ENCODE measurements at places on chromosomes 2 and 18.

DNA sequence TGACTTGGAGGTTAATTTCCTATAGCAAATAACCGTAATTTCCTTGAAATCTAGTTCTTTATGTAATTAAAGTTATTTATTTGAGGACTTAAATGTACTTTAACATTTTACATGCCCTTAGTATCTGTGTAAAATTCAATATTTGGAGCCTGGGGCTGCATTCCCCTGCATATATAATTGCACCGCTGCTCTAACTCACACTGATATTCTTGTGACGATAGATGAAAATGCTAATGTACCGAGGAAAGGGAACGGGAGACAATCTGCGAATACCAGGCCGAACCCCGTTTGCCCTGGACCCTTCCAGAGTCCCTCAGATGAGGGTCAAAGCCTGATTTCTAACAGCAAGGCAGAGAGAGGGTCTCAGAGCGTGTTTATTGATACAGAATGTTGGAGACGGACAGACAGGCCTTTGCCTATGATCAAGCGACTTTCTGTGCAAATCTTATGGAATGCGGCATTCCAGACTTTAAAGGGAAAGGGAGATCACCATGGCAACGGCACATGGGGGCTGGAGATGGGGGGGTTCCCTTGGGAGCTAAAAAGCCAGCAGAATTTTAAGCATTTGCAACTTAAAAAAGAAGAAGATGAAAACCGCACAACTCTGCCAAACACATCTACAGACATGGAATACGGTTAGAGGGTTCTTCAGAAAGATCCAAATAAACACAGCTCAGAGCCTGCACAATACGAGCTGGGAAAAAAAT, 57.6 kb upstream of the TWIST2 start:
- H3K4me3 ChIP-seq: no peak overlapping the region
- no peaks in the 10 kb centered on the region for H3K36me3 ChIP-seq
- no peaks in the 10 kb centered on the region for H3K4me1 ChIP-seq
- H3K27me3 ChIP-seq: peaks cover 11% of the 10 kb centered on the region

DNA sequence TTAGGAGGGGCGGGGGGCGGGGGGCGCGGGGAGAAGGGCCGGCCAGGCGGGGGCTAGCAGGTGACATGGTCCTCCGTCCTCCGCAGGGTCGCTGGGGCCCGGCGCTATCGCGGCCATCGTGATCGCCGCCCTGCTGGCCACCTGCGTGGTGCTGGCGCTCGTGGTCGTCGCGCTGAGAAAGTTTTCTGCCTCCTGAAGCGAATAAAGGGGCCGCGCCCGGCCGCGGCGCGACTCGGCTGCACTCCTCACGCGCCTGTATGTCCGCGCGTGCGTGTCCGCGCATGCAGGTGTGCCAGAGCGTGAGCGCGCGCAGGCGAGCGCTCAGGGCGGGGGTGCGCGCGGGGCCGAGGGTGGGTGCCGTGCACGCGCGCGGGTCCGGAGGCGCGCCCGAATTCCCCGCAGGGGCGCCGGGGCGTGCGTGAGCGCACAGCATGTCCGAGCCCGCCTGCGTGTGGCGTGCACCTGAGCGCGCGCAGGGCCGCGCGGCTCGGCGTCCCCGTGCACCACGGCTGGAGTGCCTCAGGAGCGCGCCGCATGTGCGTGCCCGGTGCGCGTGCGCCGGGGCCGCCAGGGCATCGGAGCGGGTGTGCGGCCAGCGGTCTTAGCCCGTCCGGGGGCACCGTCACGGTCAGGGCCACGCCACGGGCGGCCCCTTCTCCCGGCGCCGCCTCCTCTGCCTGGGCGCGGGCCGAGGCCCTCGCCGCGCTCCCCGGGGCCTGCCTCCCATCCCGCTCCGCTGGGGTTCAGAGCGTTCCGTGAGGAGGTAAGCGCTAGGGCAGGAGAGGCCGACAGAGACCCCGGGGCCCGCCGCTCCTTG, 6.3 kb downstream of the SNORC start:
- peaks cover 17% of the 10 kb centered on the region for H3K27me3 ChIP-seq
- H3K36me3 ChIP-seq: peaks cover 3% of the 10 kb centered on the region
- peak overlapping the region; percentile 70 for H3K4me3 ChIP-seq
- no peak overlapping the region for H3K27ac ChIP-seq
- H3K4me1 ChIP-seq: peaks cover 14% of the 10 kb centered on the region

DNA sequence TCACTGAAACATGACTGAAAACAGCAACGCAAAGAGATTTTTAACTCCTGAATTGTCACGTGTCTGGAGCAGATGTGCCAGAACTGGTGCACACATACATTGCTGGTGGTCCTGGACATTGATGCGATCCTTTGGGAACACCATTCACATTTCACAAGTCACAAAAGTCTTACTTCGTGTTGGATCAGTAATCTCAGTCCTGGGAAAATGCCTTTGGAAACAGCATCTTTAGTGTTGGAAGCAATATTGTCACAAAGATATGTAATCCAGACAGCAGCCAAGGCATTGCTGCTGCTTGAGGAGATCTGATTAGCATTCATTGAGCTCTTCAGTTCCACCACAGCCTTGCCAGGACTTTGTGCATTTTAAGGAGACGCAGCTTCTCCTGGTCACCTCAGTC, 126.2 kb upstream of the SH3BP4 start:
- no peaks in the 10 kb centered on the region for H3K36me3 ChIP-seq
- no peak overlapping the region for H3K4me3 ChIP-seq
- DNase-seq: no peak
- no peak overlapping the region for H3K27ac ChIP-seq
- H3K27me3 ChIP-seq: no peaks in the 10 kb centered on the region

DNA sequence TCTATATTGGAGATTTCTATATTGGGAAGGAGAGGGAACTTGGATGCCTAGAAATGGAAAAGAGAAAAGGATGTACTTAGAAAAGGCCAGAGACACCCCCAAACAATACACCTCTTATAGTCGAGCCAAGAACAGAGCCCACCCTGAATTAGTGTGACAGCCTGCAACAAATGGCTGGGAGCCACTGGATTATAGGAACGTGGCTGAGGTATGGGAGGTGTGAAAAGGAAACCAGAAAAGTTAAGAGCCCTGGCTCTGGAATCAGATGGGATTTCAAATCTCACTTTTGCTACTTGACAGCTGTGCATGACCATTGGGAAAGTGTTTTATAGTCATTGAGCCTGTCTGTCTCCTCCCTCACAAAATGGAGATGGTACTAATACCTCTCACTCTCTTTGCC, 394.0 kb downstream of the ZNF521 start:
- H3K27me3 ChIP-seq: no peaks in the 10 kb centered on the region
- no peak overlapping the region for H3K4me3 ChIP-seq
- H3K4me1 ChIP-seq: peaks cover 15% of the 10 kb centered on the region
- no peak for DNase-seq

GRCh38 chr2:48364100-48364499, 165.9 kb upstream of the STON1 start:
- H3K4me3 ChIP-seq: no peak overlapping the region
- DNase-seq: no peak
- H3K27me3 ChIP-seq: no peaks in the 10 kb centered on the region

DNA sequence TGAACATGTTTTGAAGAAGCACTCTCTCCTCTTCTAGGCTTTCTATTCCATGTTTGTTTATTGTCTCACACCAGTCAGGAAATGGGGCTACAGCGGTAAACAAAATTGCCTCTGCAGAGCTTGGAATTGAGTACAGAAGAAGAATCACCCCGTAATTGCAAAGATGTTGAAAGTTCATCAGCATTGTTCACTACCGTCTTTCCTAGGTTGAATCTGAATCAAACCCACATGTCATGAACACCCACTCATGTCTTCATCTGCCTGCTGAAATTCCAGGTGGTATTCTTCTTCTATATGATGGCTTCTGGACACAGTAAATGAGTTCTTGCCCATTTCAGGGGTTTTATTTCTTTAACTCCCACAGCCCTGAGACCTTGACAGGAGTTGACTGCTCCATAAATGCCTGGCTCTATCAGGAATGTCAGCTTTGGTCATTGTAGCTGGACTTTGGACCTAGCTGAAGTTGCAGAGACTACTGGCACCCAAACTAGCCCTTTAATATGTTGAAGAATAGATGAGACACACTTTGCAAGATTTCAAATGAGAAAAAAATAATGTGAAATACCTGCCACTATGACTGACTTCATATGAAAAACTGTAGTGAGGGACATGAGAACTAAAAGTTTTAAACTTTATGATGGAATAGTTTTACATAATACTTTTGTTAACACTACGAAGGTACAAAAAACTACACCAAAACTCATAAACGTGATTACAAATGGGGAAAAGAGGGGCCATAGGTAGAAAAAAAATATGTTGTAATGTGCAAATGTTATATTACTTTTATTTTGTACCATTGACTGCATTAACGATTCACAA, 1235.3 kb upstream of the ZEB2 start:
- no peak overlapping the region for H3K27ac ChIP-seq
- DNase-seq: no peak
- H3K36me3 ChIP-seq: no peaks in the 10 kb centered on the region
- no peaks in the 10 kb centered on the region for H3K27me3 ChIP-seq

DNA sequence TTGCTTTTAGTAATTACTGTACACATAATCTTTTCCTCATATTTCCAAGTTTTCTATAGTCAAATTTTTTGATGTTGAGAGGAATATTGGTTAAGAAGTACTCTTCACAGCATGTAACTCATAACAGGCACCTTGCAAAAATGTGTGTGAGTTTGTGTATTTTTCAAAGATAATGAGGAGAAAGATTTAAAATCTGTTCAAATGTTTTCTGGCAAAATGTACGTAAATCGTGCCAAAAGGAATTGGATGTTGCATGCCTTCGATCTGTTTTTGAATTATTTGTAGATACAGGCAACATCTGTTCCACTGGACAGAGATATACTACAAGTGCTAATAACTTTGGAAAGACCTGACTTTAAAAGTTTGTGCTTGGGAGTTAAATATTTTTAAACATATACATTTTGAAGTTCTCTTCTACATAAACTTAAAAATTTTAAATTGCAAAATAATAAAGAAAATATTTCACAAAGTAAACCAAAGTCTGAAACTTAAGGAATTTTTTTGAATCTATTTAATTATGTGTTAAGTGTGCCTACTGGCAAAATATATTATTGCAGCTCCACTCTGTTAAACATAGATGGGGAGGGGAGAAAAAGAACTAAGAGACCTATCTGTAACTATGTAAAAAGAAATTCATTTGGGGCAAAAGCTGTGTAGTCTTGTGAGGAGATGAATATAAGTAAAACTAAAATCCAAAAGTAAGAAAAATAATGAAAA, 133.5 kb upstream of the UBE2E3 start:
- no peaks in the 10 kb centered on the region for H3K36me3 ChIP-seq
- no peak for DNase-seq
- no peaks in the 10 kb centered on the region for H3K27me3 ChIP-seq
- H3K4me1 ChIP-seq: no peaks in the 10 kb centered on the region
- no peak overlapping the region for H3K27ac ChIP-seq

DNA sequence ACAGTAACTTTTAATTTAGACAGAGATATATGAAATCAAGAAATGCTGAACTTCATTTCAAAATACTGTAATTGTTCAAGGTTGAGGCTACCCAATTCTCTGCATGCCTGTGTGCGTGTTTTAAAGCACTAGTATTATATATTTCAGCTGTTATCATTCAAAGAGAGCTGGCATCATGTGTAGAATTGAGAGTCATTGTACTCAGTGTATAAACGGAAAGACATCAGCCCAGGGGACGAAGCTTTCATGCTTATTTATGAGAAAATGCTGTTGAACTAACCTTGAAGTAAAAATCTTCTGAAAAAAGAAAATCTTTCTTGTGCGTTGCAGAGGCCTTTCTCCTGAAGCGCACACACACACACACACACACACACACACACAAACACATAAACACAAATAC, 48.4 kb downstream of the MYCN start:
- no peak overlapping the region for H3K4me3 ChIP-seq
- H3K4me1 ChIP-seq: no peaks in the 10 kb centered on the region
- peaks cover 5% of the 10 kb centered on the region for H3K27me3 ChIP-seq
- H3K36me3 ChIP-seq: no peaks in the 10 kb centered on the region

GRCh38 chr2:108630567-108631405, 88.5 kb upstream of the RANBP2 start:
- H3K36me3 ChIP-seq: peaks cover 9% of the 10 kb centered on the region
- DNase-seq: no peak
- peaks cover 73% of the 10 kb centered on the region for H3K4me1 ChIP-seq
- H3K27me3 ChIP-seq: no peaks in the 10 kb centered on the region

DNA sequence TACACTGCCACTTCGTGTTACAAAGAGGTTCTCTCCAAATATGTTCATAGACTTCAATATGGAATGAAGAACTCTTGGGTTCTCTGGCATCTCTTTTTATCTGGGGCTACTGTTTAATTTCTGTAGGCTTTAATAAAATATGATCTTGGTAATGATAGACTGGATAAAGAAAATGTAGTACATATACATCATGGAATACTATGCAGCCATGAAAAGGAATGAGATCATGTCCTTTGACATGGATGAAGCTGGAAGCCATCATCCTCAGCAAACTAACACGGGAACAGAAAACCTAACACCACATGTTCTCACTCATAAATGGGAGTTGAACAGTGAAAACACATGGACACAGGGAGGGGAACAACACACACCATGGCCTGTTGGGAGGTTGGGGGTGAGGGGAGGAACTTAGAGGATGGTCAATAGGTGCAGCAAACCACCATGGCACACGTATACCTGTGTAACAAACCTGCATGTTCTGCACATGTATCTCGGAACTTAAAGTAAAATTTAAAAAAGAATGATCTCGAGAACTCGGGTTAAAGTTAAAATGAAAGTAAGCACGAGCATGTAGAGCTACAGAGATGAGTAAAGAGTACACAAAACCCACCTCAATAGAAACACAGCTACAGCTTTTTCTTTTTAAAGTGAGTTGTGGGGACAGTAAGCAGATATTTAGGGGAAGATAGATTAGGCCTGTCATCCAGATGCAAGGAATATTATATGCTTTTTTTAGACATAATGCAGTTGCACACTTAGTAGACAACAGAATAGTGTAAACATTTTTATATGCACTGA, 102.3 kb downstream of the SGPP2 start:
- H3K4me3 ChIP-seq: no peak overlapping the region
- no peak overlapping the region for H3K27ac ChIP-seq
- H3K36me3 ChIP-seq: no peaks in the 10 kb centered on the region
- no peaks in the 10 kb centered on the region for H3K4me1 ChIP-seq

DNA sequence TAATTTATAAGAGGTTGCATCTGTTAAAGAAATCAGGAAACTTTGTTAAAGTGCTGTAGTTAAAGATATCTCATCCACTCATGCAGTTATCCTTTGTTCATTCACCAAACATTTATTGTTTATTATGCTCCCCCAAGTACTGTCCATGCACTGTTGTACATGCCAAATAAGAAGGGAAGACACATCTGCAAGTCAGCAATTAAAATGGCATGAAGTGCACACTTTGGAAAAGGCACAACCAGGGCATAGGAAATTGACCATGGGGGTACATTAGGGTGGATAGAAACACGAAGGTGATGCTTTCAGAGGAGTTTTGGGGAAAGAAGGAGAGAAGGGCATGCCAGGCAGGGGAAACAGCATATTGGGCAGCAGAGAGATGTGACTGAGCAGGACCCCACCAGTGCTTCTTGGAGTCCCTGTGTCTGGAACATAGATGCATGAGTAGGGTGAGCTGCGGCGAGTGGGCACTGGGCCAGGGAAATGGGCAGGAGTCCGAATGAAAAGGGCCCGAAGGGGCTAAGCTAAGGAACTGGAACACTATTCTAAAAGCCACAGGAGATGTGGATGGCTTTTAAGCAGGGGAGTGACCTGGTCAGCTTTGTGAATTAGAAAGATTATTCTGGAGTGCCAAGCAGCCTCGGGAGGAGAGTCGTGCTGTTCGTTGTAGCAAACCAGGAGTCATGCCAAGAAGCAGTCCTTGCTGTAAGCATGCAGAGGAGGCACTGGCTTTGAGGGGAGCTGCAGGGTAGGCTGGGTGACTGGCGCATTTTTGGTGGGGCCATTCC, 316.3 kb downstream of the AGPS start:
- no peak for DNase-seq
- H3K27me3 ChIP-seq: no peaks in the 10 kb centered on the region
- H3K4me3 ChIP-seq: no peak overlapping the region
- no peaks in the 10 kb centered on the region for H3K4me1 ChIP-seq
